GM20000 (cell line): ENCODE measurements at places on chromosomes 4 and X.
A peak's percentile ranks its signal among the peaks of the same experiment; 100 is the strongest.

DNA sequence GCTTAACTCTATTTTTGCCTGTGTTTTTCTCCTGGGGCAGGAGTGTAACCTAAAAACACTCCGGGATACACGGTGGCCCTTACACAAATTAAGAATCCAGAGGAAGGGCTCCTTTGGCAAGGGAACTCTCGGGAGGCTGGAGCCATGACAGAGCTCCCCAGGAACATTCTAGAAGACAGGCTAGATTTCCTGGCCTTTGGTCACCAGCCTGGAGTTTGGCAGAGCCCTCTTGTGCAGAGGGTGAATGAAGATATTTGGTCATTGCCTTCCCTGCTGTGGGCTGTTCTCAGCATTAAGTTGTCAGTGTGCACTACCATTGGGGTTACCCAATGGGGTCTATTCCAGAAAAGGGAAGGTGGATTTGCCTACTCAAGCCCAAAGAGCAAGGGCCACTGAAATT lies 53.8 kb upstream of the LNX1 start:
- DNase-seq, result no peak

DNA sequence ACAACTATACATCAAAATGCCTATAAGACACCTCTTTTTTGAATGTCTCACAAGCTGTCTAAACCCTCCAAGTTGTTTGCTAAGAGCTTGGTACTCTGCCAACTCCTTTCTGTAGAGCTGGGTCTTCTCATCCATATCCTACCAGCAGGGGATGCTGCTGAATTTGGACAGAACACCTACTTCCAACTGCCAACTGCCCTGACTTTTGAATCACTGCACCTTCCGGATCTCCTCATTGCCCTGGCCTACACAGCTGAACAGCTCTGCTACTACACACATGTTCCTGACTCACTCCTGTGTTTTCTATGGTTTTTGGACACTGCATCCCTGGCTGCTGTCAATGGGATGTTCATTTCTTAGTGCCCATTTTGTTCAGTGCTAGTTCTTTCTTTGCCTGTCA lies 18.7 kb downstream of the FAM184B start:
- no peak for DNase-seq

GRCh38 chrX:154802947-154803346 lies 2.3 kb downstream of the MPP1 start:
- no peak for DNase-seq

DNA sequence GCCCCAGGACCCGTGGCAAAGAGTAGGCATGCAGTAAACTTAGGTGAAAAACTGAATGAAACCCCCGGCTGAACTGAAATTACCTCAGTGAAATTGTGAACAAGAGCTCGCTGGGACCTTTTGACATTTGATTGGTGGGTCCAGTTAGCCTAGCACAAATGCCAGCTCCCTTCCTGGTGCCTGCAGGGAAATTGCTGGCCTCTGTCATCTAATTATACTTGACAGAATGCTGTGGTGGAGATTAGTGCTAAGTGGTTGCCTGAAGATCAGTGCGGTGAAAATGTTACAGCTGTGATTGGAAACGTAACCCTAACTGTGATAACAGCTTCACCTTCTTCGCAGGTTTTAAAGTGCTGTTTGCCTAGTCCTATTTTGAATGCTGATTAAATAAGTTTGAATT lies 43.0 kb downstream of the ADD1 start:
- DNase-seq, result no peak

- no peak for DNase-seq
Measured at GRCh38 chr4:166274775-166275174, 401.7 kb downstream of the TLL1 start.

DNA sequence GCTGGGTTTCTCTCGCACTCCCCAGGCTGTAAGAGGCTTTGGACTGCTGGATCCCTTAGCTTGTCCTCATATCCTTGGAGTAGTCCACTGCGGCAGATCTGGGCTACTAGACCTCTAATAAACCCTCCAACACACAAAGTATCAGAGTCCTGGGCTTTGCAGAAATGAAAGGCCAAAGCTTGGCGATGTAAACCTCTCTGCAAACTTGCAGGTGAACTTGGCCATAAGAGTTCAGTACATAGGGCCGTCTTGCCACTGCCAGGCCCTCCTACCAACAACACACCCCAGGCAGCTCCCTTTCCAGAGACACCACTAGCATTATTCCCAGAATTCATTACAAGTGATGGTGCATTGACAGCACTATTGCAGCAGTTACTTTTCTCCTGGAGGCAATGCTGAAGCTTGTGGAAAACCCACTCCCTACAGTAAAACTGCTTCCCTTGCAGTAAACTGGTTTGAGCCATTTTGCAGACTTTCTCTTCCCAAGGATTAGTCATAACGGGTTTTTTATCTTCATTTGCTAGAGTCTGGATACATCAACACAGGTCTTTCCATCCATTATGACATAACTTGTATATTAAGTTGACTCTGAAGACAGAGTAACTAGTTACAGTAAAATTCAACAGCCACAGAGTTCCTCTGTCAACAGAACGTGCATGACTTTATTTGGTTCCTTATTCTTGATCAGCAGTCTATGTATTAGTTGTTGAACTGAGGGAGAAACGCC lies 2.4 kb downstream of the ANKRD50 start:
- no peak for DNase-seq

DNA sequence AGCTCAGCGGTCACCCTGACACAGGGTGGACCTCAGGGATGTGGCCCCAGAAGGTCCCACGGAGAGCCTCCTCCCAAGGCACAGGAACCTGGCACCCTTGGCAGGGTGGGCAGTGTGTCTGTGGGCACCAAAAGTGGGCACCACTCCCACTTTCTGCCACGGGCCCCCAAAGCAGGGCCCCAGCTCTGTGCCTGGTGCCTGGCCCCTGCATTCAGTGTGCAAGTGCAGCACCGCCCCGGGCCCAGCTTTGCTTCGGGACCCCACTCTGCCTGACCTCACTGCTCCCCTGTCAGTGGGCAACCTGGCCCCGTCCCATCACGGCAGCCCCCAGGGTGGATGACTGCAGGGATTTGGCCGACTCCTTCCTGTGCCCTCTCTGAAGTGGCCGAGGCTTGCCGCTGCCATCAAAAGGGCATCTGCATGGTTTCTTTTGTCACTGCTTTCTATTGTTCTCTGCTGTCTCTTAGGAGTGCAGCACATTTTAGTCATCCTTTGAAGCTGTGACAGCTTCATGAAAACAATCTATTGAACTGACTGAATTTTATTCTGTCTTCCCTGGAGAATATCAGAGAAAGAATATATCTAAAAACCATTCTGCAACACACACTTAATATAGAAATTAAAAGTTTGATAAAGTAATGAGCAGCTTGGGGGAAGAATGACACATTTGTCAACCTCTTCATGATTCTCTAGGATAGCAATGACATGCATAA lies 302.4 kb downstream of the FAM47B start:
- DNase-seq, result no peak

GRCh38 chrX:16096141-16096540 lies 27.2 kb upstream of the GRPR start:
- no peak for DNase-seq

GRCh38 chrX:154372612-154373022 lies 1.8 kb downstream of the FLNA start:
- DNase-seq, result peak; percentile 76

DNA sequence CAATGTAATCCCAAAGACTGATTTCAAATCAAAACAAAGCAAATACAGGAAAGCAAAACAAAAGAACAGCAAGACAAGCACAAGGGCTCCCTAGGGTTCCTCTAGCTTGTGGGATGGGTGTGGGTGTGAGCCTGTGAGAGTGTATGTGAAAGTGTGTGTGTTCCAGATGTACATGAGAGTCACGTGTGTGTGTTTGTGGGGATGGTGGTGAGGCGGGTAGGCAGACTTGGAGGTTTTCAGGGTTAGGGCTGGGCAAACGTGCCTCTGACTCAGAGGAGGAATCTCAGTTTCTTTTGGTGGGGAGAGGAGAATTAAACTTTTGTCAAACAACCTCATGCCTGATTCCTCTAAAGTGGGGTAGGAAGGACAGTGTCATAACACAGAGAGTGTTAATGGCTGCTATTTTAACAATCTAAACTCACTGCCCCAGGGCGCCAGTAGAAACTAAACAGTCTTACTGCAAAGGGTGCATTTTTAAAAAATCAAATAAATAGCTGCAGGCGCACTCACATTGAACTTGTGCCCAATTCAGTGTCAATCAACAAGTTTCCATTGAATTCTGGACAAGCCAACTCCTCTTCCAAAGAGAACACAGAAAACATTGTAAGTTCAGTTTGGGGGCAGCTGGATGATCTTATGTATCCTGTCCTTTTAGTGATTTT lies 51.8 kb downstream of the CHRDL1 start:
- DNase-seq, result no peak

- no peak for DNase-seq
Measured at GRCh38 chrX:49233887-49234555, 881 bp upstream of the CACNA1F start.

- DNase-seq, result no peak
Measured at GRCh38 chr4:76740866-76741662, 156.9 kb downstream of the SOWAHB start.

DNA sequence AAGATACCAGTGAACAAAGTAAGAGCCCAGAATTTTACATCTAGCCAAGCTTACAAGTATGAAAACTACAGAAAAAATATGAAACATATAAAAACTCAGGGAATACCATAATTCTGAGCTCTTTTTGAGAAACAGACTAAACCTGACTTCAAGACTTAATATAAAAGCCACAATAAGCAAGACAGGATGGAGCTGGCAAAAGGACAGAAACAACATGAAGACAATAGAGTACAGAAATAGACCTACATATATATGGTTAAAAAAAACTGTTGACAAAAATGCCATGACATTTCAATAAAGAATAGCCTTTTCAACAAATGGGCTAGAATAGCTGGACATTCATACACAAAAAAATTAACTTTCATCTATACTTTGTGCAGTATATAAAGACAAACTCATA lies 49.4 kb downstream of the UBA6 start:
- DNase-seq, result no peak

- no peak for DNase-seq
Measured at GRCh38 chr4:6900956-6901355, 8.7 kb upstream of the TBC1D14 start.

DNA sequence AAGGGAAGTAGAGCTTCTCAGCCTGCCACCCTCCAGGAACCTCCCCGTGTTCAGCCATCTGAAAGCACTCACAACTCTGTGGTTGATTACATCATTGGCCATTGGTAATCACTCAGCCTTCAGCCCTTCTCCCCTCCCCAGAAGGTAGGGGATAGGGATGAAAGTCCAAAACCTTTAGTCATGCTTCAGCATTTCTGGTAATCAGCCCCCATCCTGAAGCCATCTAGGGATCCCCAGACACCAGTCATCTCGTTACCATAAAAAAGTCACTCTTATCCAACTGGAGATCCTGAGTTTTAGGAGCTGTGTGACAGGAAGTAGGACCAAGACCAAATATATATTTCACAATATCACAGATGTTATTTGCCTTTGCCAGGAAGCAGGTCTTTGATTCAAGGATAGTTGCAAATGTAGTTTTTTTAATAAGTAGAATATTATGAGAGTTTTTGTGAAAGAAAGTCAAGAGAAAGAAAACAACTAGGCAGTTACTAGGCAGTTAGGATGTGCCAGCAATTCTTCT lies 364.6 kb upstream of the NOCT start:
- DNase-seq, result no peak

DNA sequence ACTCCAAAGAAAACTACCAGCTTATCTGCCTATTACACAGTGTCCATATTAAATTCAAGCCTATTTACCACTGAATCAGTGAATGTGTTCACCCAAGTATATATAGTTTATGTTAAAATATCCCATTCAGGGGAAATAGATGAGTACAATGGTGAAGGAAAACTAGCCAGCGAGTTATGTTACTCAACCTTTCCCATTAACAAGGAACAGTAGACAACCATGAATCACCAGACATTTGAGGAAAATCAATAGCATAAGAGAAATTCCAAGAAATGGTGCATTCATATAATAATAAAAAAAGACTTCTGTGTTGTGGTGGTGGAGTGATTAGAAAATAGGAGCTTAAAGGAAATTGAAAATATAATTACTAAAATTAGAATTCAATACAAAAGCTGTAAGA lies 21.3 kb downstream of the IQCM start:
- no peak for DNase-seq

DNA sequence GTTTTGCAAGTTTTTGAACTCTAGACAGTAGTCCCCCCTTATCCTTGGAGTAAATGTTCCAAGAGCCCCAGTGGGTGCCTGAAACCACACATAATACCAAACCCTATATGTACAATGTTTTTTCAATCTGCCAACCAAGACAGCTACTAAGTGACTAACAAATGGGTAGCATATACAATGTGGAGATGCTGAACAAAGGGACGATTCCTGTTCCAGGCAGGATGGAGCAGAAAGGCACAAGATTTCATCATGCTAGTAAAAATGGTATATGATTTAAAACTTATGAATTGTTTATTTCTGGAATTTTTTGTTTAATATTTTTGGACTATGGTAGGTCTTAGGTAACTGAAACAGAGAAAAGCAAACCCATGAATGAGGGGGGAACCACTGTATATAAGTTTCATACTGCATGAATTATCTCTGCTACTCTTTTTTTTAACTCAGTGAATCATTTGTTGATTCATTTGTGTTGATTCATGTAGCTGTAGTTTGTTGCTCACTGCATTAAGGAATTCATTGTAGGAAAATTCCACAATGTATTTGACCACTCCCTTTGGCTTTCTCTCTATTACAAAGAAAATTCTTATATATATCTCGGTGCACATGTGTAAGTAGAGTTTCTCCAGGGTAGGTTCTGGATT lies 21.9 kb upstream of the ANXA3 start:
- DNase-seq, result no peak

DNA sequence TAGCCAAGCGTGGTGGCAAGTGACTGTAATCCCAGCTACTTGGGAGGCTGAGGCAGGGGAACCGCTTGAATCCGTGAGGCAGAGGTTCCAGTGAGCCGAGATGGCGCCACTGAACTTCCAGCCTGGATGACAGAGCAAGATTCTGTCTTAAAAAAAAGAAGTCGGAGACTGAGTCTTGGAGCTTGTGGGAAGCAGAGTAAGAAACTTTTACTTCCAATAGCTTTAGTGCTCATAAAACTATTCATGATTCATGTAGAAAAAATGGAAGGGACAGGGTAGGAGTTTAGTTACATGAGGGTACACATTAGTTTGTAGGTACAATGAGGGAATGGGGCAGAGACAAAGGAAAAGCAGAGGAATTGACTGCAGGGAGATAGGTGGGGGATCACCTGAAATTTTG lies 19.3 kb downstream of the RAP2C start:
- no peak for DNase-seq

DNA sequence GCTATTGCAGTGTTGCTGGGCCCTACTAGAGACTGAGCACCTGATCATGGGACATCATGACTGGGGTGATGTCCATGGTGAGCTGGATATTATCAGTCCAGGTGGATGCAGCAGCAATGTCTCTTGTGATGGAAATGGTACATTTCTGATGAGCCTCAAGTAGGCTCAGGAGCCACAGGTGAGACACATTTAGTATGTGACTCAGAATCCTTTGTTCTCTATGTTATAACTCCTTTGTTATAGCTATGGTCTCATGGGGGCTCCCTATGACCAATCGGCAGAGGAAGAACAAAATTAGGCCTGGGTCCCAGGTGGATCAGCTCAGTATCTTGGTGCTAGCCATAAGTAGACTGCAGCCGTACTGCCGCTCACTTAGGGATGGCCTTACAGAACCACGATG lies 107.9 kb upstream of the FAT1 start:
- DNase-seq, result no peak

GRCh38 chr4:106695501-106696262 lies 327.1 kb upstream of the GIMD1 start:
- DNase-seq, result no peak
